RPMI7951 (cell line): ENCODE measurements at places on chromosomes 4 and X. TPM values are rescaled to one million over a fixed set of nuclear protein-coding genes. Genes with fewer than 3 reads are reported as not detected.

MAGEA2 gene
- 28.7 and 30.9 TPM in 2 replicates for total RNA-seq

XAGE2 gene
- total RNA-seq, result not detected in 2 replicates

CENPU gene
- total RNA-seq, result 77.7 and 93.6 TPM in 2 replicates

SAGE1 gene
- total RNA-seq, result under 0.01 and 0.10 TPM in 2 replicates

FMR1NB gene
- not detected in 2 replicates for total RNA-seq

DNA sequence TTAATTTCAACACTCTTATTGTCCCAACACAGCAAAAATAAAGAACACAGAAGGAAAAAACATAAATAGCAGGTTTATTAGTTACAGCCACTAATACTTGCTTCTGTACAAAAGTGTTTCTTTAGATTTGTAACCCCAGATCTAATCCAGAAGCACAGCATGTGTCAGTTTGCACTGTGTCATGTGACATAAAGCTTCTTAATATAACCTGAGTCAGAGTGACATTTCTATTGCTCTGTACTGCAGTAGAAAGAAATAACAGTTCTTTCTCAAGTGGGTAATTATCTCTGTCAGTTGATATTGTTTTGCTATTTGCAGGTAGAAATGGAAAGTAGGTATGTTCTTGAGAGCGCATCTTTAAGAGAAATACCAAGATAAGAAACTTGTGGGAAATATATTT is 422.5 kb downstream of the ZIC3 start:
- DNase-seq, result no peak

- no peak for DNase-seq
Observed at GRCh38 chrX:150329868-150330267, 33.2 kb upstream of the MAMLD1 start.

DNA sequence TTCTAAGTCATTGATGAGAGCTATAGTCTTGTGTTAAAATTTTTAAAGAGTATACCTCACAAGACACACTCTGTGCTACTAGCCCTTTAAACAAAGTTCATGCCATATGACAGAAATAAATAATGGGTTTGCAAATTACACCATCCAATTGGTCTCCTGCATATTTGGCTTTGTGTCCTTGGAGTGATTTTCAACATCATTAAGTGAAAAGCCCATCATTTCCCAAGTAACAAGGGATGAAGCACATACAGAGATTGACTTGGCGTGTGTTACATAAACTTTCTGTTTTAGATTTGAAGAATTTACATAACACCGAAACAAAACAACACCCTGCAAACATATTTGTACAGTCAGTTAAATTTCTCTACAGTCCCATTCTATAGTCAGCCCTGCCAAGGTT is 216.9 kb upstream of the NEIL3 start:
- no peak for DNase-seq

GRCh38 chr4:109434007-109434971 is 674 bp downstream of the SEC24B start:
- peak; percentile 19 for DNase-seq

- no peak for DNase-seq
Observed at GRCh38 chr4:169106696-169107229, 96.7 kb upstream of the CBR4 start.

- no peak for DNase-seq
Observed at GRCh38 chr4:56261027-56261426, 126.3 kb downstream of the AASDH start.

DNA sequence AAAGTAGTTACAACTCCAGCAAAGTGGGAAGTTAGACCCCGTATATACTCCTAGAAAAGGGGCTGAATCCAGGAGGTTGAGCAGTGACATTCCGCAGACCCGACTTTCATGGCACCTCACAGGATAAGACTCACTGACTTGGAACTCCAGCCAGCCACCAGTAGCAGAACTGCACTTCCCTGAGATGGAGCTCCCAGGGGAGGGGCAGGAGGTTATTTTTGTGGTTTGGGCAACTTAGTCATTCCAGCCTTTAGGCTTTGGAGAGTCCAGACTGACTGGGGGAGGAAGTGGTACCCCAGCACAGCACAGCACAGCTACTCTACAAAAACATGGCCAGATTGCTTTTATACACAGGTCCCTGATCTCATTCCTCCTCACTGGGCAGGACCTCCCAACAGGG is 319.1 kb downstream of the PCDH19 start:
- no peak for DNase-seq

DNA sequence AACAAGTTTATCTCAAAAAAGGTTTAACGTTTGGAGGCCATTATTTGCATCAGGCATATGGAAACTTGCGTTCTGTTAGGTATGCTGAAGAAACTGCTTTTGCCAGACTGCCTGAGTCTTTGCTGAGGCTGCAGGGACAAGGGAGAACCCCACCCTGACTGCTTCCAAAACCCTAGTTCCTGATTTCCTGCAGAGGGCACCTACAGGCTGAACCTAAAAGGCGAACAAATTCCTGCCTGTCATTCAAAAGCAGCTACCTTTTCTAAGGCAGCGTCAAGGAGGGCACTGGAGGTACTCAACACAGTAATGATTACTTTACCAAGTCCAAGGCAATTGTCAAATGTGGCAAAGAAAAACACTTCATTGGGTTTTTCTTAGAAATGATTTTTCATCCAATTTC is 578 bp upstream of the CORIN start:
- DNase-seq, result no peak

DNA sequence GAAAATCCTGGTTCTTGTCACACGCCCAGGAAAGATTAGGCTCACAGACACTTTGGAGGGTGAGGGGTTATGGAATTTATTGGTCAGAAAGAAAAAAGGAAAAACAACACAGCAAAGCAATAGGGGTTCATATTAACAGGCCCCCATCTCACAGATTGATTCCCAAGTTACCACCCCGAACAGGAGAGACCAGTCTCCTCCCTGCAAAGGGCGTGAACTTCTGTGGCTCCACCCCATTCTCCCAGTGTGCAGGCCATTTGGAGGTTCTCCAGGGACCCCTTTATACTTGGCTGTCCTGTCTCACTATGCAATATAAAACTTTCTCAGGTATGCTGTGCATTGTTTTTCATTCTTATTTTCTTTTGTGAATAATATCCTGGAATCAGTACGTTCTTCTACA is 7.4 kb downstream of the FGF2 start:
- no peak for DNase-seq

DNA sequence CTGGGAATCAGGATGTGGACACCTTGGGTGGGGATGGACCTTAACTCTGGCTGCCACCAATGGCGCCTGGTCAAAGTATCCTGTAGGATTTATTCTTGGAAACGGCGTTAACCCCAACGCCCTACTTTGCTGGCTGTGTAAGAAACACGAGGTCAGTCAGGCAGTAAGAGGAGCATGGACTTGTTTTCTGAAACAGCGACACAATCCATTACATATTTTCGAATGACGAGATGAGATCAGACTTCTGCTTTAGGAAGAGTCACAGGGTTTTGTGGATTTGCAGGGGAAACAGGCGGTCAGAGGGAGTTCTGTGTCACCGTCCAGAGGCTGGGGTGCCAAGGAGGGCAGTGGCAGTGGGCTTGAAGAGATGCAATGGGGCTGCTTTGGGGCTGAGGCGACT is 92.2 kb downstream of the TBL1X start:
- DNase-seq, result no peak

DNA sequence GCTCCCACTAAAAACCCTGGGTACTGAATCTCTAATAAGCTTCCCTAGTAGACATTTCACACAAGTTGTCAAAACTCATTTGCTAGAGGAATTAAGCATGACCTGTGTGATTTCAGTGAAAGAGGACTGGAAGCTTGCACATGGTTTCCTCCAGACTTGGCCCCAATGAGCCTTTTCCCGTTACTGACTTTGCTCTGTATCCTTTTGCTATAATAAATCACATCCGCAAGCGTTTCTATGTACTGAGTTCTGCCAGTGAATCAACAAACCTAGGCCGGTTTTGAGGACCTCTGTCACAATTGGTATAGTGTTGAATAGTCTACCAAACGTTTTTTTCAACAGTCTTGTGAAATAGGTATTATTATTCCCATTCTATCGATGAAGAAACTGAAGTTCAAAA is 8.2 kb downstream of the ATP11C start:
- no peak for DNase-seq

GRCh38 chr4:89008166-89008565 is 48.8 kb downstream of the FAM13A start:
- DNase-seq, result no peak

DNA sequence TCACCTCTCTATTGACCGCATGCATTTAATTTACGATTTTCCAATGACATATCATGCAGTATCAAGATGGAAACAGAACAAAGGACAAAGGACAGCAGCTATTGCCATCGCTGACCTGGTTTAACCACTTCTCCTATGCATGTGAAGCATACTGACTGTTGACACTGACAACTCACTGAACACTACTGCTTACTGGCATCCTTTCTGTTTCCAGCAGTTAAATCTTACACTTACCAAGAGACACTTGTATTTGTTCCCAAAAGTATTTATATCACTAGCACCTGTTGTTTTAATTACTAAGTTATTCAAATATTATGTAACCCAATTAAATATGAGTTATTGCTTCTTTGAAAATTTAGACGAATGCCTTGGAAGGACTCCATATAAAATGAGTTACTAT is 176.7 kb downstream of the PDGFC start:
- no peak for DNase-seq

- DNase-seq, result no peak
Observed at GRCh38 chr4:26330946-26331345, 10.1 kb downstream of the RBPJ start.

- no peak for DNase-seq
Observed at GRCh38 chr4:109578846-109579245, 18.8 kb downstream of the MCUB start.

DNA sequence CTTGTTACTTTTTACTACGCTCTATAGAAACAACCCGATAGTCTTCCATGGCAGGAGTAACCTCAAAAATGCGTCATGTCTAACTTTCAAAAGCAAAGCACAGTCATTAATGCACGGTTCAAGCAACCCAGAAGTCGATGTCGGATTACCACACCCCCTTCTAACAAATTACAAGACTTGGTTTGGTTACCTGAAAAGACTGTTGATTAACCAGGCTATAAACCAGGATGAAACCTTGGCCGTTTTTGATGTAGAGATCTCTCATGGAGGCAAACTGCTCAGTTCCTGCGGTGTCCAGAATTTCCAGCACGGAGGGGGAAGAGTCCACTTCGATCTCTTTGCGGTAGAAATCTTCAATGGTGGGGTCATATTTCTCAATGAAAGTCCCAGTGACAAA is 2.4 kb downstream of the RAP2C start:
- DNase-seq, result peak; percentile 17

DNA sequence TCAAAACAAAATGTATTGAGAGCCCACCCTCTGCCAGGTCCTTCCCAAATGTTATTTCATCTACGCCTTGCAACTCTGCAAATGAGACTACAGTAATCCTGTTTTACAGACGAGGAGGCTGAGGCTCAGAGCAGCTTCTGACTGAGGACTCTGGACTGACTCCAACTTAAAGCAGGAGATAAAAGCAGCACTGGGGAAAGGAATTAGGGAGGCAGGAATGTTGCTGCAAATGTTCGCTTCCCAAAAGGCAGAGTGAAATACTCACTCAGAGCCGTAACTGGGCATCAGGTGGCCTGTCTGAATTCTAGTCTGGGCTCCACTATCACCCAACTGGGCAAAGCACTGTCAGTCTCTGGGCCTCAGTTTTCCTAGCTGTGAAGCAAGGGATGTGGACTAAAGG is 94.7 kb upstream of the SRD5A3 start:
- no peak for DNase-seq

GRCh38 chrX:42680666-42681065 is 97.3 kb downstream of the PPP1R2C start:
- DNase-seq, result no peak

- DNase-seq, result no peak
Observed at GRCh38 chr4:168845897-168846296, 164.2 kb downstream of the CBR4 start.

DNA sequence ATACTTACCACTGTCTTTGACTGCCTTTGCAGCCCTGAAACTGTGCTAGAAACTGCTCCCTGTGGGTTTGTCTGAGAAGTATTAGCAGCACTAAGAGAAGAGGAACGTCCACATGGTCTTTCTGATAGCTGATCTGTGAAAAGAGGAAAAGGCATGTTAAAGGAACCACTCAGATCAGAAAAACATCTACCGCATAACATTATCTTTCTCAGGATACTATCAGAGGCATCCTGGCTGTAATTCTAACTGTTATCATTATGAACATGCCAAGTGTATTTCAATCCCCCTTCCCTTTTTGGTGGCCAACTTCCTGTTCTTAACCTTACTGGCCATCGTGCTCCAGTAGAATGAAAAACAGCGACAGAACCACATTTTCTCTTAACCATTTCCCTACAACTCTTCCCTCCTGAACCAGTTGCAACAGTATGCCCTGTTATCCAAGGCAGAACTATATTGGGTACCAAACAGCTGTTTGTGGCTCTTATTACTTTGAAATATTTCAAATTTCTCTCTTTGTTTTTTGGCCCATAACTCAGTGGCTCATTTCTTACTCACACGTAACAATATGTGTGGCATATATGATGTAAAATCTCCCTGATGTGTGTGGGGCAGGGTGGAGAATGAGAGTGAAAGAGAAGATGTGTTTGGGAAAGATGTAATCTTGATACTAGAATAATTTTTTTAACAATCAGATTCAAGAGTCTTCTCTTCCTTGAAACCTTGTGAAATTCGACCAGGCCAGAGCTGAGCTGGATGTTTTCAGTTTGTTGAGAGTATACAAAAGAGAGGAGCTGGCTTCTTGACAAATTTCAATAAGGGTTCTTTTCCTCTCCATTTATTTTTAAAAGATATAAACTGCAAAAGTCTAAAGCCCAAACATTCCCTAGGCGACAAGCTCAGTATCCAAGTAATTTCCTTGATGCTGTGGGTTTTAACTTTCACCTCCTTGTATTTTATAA is 35.2 kb downstream of the ARHGEF6 start:
- no peak for DNase-seq

DNA sequence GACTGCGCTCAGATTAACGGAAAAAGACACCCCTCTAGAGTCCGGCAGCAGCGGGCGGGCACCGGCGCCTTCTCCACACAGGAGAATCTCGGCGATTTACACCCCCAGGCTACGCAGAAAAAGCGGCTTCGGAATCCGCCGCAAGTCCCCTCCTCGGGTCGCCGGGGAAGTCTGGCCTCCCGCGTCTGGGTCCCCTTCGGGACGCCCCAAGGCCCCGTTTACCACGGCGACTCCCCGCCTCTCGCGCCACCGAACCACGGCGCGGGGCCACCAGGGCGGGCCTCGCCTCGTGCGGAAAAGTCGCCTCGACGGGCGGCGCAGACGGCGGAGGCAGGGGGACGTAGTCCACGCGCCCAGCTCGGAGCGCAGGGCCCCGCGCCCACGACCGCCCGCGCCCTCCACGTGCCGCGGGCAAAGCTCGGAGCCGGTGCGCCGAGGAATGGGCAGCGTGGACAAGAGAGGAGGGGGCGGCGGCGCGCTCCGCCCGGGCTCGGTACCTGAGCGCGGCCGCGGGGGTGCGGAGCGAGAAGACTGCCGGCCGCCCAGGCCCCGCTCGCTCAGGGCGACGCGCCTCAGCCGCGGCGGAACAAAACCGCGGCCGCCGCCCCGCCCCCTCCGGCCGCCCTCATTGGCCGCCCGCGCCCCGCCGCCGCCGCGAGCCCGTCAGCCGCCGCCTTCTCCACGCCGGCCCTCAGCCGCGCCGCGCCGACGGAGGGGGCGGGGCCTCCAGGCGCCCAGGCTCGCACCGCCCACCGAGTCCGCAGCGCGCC is at the start of gene FAM53A:
Gene FAM53A, minus strand, starts transcription at position 578 of the 770 bp plus-strand sequence. CDS start 15,572 bp downstream, outside the sequence.
- peak; percentile 77 for DNase-seq

- peak; percentile 60 for DNase-seq
Observed at GRCh38 chrX:39242187-39242586, 440.9 kb downstream of the MID1IP1 start.

GRCh38 chr4:87030755-87031441 is 96.1 kb downstream of the AFF1 start:
- peak; percentile 7 for DNase-seq

GRCh38 chr4:176767183-176767582 is 25.5 kb downstream of the VEGFC start:
- DNase-seq, result peak; percentile 65
